ENCODE measurements at places on chromosomes 6 and 20.

- peak; percentile 36 for DNase-seq
Observed at GRCh38 chr6:38239719-38240451, 399.8 kb downstream of the BTBD9 start.

DNA sequence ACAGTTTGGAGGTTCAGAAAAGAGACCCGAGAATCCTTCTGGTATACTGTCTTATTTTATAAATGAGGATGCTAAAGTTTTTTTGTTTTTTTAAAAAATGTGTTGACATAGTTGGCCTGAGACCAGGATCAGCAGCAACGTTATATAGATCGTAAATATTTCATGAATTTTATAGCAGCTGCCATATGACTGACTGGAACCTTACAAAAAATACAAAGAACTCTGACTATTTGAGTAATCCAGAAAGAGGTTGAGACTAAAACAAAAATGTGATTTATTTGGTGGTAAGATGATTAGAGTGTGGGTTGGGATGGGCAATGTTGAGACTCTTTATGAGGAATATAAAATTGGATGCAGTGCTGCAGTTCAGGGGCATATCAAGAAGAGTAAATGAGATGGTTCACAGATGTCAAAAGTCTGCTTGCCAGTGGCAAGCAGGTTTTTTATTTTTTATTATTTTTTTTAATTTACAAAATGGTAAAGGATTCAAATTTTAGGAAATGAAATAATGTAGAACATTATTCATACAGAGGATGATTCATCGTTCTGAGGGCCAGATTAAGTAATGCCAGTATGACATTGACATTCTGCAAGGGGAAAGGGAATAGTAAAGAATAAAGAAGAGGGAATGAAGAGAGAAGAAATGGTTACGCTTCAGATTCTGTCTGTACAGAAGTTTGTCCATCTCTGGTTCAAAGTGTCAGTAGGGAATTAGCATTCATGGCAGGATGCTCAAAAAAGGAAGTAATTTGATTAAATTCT lies 58.5 kb downstream of the SCAF8 start:
- no peak for DNase-seq

DNA sequence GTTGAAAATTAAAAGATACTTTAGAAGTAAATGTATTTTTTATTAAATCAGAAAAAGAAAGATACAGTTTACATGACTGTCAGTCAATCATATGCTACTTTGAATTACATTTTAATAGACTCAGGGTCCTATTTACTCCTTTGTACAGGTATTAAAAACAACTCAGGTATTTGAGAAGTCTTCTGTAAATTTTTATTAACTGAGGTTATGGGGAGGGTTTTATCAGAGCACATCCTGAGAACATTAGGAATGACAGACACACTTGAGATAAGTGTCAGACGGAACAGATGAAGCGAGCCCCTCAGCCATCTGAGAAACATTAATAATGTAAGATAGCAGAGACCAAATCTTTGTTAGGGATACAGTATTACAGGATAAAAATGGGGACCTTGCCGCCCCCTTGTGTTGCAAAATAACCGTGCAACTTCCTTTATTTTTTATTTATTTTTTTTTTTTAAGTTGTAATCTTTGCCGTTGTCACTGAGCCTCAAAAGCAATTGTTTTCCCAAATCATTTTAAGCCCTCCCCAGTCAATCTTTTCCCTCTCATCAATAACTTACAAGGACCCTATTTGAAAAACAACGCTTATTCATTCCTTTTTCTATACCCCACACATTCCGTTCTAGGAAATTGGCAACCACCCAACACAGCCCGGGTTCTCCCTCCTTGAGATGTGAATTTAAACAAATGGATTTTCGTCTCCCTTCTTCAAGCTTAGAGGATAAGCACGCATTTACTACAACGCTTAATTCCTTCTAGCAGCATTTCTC lies 126.7 kb downstream of the BCAS1 start:
- no peak for DNase-seq

GRCh38 chr6:98653179-98653578 lies 181.2 kb upstream of the POU3F2 start:
- DNase-seq, result no peak

Measured in PC-9 (cell line).